Dorsolateral prefrontal cortex (tissue), 122 donors: ENCODE measurements at places on chromosomes 6 and 20. TPM values are rescaled to one million over a fixed set of nuclear protein-coding genes. Genes with fewer than 3 reads are reported as not detected.

Gene FAM83B
- not detected for total RNA-seq

Gene KCNG1
- 14.7 TPM for total RNA-seq

Gene FAM209B
- not detected for total RNA-seq

Gene BHLHE23
- not detected for total RNA-seq

Gene GZF1
- total RNA-seq = 27.2 TPM
